Left kidney (tissue), 8 donors: ENCODE measurements at places on chromosomes 4 and X. TPM values are rescaled to one million over a fixed set of nuclear protein-coding genes. Genes with fewer than 3 reads are reported as not detected.

GRCh38 chrX:42797651-42798269 lies 19.8 kb upstream of the PPP1R2C start:
- no peak for DNase-seq

DNA sequence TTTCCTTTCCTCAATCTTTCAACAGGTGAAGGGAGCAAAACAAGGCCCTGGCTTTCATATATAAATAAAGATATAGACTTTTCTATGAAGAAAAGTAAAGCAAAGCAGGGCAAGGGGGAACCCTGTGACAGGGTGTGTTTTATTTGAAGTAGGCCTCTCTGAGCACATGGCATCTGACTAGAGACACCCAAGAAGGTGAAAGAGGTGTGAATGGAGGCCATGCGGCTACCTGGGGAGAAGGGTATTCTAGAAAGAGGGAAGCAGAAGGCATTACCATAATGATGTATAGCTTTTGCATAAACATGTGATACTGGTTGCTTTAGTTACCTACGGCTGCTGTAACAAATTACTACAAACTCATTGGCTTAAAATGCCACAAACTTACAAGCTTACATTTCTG lies 75.8 kb downstream of the DHX15 start:
- DNase-seq, result no peak

DNA sequence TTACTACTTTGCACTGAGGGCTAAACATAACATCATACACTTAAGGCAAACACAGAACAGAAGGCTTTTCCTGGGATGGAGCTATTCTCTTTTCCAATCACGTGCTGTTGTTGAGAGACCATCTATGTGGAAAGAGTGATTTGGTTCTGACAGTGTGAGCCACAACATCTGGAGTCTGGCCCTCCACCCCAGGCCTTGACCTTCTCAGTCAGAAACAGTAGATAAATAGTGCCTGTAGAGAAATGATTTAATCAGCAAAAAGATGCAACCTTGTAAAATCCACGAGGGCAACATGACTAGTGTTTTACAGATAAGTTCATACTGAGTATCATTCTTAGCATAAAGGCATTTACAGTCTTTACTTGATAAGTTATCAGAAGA lies 10.8 kb upstream of the SFRP2 start:
- DNase-seq, result no peak

GRCh38 chr4:27082776-27083175 lies 222.1 kb downstream of the STIM2 start:
- no peak for DNase-seq

DNA sequence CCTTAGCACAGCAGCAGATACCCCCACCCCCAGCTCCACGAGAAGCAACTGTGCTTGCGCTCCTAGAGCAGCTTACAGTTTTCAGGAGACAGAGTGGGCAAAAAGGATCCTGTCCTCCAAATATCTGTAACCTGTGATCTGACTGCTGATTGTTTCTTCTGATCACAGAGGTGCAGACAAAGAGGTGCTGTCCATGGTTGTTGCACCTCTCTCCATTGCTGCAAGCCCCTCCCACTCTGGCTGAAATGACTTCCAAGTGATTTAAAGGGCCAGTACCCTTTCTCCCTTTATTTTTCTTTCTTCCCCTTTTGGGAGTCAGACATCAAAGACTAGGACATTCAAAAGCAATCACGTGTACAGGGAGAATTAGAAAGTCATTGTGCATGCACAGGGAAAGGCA lies 205.3 kb upstream of the GEMIN8 start:
- DNase-seq, result no peak

DNA sequence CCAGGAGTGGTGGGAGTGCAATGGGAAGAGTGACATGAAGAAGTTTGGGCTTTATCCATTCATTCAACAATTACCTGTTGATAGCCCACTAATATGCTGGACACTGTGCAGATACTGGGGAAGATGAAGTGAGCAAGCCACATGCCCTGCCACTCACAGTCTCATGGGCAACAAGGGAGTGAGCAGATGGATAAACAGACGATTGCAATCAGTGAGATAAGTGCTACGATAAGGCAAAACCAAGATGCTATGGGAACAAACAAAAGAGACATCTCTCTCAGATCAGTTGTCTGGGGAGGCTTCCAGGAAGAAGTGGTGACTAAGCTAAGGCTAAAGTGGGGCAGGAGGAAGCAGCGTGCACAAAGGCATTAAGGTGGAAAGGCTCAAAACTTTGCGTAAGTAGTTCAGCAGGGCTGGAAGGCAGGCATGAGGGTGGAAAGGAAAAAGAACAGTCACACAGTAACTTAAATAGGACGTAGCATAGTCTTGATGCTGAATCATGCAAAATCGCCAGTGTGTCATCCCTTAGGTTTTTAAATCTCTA lies 31.7 kb downstream of the GAB3 start:
- no peak for DNase-seq

DNA sequence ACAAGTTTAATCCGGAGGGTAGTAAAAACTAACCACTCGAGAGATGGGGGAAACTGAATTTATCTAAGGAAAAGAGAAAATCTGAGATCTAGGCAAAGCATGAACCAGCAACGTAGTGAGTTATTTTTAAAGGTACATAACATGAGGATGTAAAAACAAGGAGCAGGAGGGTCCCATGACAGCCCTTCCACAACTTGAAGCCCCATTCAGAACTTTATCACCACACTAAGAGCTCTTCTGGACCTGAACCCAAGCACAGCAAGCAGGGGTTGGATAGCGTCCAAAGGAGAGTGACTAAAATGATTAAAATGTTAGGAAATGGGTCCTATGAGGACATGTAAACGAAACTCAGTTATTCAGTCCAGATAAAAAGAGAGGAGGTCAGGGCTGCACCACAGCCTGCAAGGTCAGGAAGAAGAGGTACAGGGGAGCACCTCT lies 16.2 kb downstream of the SH3RF1 start:
- DNase-seq, result no peak

DNA sequence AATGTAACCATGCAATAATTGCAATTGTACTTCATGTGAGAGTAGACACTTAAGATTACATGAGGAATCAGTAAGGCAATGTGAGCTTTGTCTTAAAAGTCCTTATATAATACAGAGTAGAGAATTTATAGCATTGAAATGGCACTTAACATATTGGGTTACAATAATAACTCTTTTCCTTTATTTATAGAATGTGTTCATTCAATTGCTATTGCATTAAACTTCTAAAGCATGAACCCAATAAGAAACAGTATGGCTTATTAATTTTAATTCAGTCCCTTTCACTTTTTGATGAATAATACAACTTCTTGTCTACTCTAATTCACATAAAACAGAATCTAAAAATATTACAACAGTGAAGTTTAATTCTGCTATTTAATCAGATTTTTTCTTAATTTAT lies 174.2 kb upstream of the PABPC4L start:
- no peak for DNase-seq

DNA sequence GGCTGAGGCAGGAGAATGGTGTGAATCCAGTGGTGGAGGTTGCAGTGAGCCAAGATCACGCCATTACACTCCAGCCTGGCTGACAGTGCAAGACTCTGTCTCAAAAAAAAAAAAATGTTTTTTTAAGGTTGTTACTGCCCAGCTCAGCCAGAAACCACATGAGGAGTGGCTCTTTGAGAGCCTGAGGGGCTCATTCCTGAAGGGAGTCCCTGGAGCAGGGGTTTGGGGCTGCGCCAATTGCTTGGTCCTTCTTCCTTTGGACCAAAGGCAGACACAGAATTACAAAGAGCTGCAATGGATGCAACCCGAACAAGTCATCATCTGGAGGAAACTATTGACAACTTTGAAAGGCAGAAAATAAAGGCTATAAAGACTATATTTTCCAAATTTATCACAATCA lies 60.6 kb upstream of the WWC2 start:
- DNase-seq, result no peak

GRCh38 chrX:93711076-93711475 lies 37.1 kb downstream of the FAM133A start:
- DNase-seq, result no peak

DNA sequence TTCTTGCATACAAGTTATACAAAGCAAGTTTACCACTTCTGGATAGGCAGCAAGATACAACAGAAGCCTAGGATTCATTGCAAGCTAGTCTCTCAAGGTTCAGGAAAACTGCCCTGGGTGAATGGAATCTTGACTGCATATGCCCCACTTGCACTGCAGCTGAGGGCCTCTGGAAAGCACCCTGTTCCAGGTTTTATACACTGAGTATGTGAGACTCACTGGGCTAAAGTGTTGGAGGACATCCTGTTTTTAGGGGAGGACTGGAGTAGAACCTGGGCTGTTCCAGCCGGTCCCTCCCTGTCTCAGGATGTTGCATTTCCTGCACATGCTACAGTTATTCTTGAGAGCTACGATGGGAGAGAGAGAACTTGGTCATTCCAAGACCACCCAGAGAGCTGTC lies 168.5 kb upstream of the NUDT6 start:
- DNase-seq, result no peak

DNA sequence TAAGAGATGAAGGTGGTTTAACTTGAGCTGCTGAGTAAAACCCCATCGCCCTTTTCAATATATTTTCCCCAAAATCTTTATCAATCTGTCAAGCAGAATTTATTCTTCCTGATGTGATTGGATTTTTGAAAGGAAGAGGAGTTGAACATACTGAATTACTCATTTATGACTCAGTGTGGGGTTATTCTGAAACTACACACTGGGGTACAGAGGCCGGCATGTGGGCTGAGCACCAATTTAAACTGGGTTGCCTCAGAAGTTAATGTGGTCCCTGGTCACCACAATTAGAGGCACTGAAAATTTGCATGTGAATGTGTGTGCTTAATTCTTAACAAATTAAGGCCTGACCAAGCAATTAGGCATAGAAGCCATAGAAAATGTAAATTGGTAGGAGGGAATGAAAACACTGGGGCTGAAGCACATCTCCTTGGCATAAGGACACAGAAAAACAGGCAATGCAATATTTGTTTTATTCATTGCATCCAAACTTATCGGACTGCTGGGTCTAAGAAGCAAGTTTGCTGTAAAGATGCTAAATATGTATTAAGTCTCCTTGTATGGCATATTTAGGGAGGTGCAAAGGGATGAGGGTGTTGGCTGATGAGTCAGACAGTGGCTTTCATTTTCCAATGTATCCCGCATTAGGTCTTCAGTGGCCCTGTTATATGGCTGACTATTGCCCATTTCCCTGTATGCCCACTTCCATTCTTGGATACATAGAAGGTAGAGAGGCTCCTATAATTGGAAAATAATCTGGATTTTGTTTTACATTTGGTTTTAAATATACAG lies 170.9 kb downstream of the IL15 start:
- DNase-seq, result no peak

CFI gene
- 105 TPM for polyA plus RNA-seq

SHROOM3 gene
- polyA plus RNA-seq, result 28.6 TPM

USP9X gene
- polyA plus RNA-seq, result 76.9 TPM

SH3TC1 gene
- 20.0 TPM for polyA plus RNA-seq

NAP1L2 gene
- 2.8 TPM for polyA plus RNA-seq

DIPK2B gene
- 9.9 TPM for polyA plus RNA-seq
